NCI-H2081 treated with DMSO at 0.1 percent for 48 hours (cell line): ENCODE measurements at places on chromosomes 1 and 21.

GRCh38 chr1:171217658-171218443 lies 30.4 kb upstream of the FMO1 start:
- DNase-seq, result no peak

GRCh38 chr1:19511116-19511515 lies 25.8 kb upstream of the CAPZB start:
- no peak for DNase-seq

GRCh38 chr1:207140536-207140935 lies 36.5 kb downstream of the C4BPA start:
- no peak for DNase-seq

DNA sequence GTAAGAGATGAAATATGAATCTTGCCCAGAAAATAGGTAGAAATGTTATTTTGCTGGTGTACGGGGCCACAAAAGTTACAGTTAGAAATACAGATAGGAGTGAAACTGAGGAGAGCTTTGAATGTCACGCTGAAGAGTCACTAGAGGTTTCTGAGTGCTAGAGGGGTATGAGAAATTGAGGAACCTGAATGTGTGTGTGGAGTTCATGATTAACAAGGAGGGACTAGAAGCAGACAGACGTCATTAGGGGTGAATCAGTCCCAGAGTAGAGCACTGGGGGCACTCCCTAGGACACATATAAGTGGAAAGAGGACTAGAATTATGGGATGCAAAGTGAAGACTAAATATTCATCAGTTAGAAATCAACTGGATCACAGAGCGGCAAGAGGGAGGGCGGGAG lies 188.9 kb upstream of the MAP1LC3C start:
- DNase-seq, result no peak

- no peak for DNase-seq
These were observed 92.5 kb upstream of the RUNX3 start for GRCh38 chr1:25022361-25023189.

DNA sequence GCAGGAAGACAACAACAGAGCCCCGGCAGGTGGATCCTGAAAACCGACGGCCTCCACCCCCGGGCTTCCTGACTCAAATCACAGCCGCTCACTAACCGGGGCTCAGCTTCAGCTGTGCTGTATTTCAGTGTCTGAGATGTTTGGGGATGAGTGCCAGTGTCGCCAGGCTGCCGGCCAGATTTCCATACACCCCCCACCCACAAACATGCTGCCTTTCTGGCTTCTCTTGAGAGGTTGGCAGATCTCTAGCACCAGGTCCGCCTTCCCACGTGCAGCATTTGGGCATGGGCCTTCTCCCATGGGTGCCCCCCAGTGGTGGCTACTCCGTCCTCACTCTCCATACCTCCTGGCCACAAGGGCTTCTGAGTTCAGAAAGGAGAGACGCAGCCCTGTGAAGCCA lies 34.8 kb downstream of the KCNAB2 start:
- DNase-seq, result no peak

GRCh38 chr1:7004181-7004580 lies 218.9 kb downstream of the CAMTA1 start:
- no peak for DNase-seq

DNA sequence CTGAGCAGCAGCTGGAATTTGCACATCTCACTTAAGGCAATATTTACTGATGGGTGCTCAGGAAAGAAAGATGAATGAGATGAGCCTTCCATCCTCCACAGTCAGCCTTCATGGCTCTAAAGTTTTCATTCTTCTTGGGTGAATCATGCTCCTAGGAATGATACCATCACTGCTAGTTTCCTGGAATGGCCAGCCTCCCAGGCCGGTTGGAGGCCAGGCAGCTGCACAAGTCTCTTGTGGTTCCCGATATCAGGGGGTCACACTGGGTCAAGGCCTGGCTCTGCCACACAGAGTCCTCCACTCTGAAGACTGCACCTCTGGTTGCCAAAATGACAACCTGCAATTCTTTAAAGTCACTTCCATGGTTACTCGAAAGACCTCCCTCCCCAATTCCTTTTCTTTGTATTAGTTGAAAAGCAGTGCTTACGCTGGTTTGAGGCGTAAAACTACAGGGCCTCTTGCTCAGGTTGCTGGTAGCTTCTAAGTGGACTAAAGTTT lies 46.2 kb upstream of the PALMD start:
- DNase-seq, result no peak

DNA sequence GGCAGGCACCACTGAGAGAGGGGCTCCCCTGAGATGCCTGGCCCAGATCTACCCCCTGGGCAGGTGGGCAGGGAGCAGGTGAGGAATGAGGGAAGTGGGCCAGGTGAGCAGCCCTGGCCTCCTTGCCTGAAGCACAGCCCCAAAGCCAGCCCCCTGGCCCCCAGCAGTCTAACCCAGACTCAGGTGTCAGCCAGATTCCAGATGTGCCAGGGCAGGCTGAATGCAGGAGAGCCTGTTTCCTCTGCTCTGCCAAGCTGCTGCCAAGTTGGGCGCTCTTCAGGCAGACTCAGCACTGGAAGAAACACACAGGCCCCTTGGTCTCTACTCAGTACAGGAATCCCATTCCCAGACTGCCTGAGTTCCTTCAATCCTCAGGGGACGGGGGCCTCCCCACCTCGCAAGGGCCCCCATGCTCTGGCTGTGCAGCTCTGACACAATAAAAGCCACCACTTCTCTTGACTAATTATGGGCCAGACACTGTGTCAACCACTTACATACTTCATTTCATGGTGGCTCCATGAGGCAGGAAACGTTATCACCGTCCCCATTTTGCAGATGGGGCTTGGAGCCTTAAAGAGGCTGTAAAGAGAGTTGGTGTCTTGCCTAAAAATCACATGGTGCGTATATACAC lies 20.4 kb downstream of the ARHGEF19 start:
- no peak for DNase-seq

DNA sequence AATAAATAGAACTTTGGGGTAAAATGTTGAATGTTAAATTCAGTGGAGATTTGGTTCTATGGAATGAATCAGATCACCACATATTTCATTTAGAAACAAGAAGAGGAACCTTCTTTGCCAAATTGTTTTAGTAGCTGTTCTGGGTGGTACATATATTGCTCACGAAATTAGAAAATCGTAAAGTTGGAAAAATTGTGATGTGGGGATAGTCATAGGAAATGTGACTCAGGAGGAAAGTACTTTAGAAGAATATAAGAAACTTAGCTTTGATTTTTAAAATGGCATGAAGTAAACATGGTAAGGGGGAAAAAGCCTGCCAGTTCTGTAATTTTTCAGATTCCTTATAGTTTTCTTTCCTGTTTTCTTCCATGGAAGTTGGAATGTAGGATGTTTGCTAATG lies 27.4 kb downstream of the RRP15 start:
- DNase-seq, result no peak

DNA sequence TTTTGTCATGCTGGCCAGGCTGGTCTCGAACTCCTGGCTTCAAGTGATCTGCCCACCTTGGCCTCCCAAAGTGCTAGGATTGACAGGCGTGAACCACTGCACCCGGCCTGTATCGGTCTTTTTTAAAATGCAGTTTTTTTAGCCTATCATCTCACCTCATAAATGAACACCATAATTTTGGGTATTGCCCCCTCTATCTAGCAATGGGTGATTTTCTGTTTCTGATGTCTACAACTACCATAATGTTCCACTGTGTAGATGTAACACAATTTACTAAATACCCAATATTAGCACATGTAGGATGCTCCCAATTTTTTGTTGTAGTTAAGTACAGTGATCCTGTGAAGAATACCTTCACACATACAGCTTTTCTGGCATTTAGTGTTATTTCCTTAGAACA lies 2.0 kb upstream of the CAMTA1 start:
- DNase-seq, result no peak

- DNase-seq, result no peak
These were observed 136.8 kb downstream of the FASLG start for GRCh38 chr1:172795741-172796140.

GRCh38 chr1:212760126-212760823 lies 31.3 kb downstream of the NSL1 start:
- no peak for DNase-seq
